ENCODE measurements at places on chromosomes 4 and X. TPM values are rescaled to one million over a fixed set of nuclear protein-coding genes. Genes with fewer than 3 reads are reported as not detected.
A peak's percentile ranks its signal among the peaks of the same experiment; 100 is the strongest.

GRCh38 chr4:17526695-17527477 is 11.9 kb downstream of the CLRN2 start:
- DNase-seq = no peak

Gene CABS1
- not detected for total RNA-seq

DNA sequence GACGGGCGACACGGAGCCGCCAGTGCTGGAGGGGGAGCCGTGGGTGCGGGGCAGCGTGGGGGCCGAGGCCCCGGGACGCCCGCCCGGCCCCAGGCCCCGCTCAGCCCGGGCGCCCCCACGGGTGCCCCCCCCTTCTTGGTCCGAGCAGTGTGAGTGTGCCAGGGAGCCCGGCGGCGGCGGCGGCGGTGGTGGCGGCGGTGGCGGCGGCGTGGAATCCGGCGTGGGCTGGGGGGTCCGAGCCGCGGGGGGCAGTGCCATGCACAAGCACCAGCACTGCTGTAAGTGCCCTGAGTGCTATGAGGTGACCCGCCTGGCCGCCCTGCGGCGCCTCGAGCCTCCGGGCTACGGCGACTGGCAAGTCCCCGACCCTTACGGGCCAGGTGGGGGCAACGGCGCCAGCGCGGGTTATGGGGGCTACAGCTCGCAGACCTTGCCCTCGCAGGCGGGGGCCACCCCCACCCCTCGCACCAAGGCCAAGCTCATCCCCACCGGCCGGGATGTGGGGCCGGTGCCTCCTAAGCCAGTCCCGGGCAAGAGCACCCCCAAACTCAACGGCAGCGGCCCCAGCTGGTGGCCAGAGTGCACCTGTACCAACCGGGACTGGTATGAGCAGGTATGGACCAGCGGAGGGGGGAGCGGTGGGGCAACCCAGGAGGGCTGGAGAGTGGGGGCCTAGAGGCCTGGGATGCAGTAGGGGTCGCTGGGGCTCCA is 466 bp downstream of the DLG3 start:
- DNase-seq = no peak

GRCh38 chrX:117990438-117990837 is 126.2 kb downstream of the KLHL13 start:
- no peak for DNase-seq

- no peak for DNase-seq
Observed at GRCh38 chrX:124344246-124344645, 2.1 kb upstream of the SH2D1A start.

DNA sequence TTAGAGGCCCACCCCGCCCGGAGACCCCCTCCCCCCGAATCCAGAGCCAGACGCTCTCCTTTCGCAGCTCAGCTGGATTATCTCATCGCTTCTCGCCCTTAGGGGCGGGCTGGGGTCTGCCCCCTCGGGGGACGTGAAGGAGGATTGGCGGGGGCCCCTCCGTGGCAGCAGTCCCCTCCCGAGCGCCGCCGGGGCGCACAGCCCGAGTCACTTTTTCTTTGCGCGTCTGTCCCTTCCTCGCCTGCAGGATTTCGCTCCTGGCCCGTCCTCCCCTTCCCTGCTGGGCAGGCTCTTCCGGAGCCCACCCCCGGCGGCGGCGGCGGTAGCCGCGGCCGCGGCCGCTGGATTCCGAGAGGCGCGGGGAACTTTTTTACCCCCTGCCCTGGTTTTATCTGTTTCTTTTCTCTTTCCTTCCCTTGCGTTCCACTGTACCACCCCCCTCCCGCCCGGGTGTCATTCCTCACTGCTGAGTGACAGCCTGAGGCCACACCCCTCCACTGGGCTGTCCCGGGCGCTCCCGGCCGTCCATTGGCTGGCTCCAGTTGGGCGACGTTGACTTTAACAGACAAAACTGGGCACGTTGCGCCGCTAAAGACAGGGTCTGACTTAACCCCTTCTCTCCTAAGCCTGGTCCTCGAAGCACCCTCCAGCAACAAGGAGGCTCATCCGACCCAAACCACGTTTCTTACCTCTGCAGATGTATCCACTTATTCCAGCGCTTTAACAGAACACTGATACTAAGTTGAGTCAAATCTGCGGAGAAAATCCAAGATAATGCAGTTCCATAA is 492 bp upstream of the NKX3-2 start:
- DNase-seq = peak; percentile 55

Gene ARHGAP24
- 1.3 TPM for total RNA-seq
